ENCODE measurements at places on chromosomes 7 and 10.

DNA sequence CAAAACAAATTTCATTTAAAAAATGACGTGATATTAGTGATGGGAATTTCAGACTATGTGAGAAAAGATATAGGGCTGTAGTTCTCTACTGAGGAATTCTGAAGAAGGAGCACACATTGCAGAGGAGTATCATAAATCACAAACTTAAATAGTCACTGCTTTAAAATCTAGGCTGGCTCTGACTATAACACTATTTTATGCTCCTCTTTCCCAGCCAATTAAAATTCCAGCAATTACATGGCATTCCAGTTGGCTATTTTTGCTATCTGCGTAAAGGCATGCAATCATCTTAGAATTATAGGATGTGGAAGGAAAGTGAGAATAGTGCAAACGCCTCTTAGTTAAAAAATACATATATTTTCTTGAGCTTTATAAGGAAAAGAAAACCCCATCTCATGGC lies 123.1 kb downstream of the GNAI1 start:
- H3K27me3 ChIP-seq: no peaks in the 10 kb centered on the region
- no peaks in the 10 kb centered on the region for H3K4me1 ChIP-seq
- H3K27ac ChIP-seq: no peak overlapping the region
- no peak for DNase-seq
- H3K4me3 ChIP-seq: no peak overlapping the region

- no peaks in the 10 kb centered on the region for H3K27me3 ChIP-seq
- no peak overlapping the region for H3K4me3 ChIP-seq
- H3K27ac ChIP-seq: no peak overlapping the region
- peaks cover 27% of the 10 kb centered on the region for H3K4me1 ChIP-seq
- no peak for DNase-seq
- peaks cover 6% of the 10 kb centered on the region for H3K36me3 ChIP-seq
Observed at GRCh38 chr10:112393341-112393740, 19.4 kb downstream of the ACSL5 start.

- peak overlapping the region; percentile 96 for H3K27ac ChIP-seq
- peaks cover 54% of the 10 kb centered on the region for H3K4me1 ChIP-seq
- H3K36me3 ChIP-seq: no peaks in the 10 kb centered on the region
- H3K27me3 ChIP-seq: no peaks in the 10 kb centered on the region
Observed at GRCh38 chr10:7318836-7319235, 92.0 kb downstream of the SFMBT2 start.

DNA sequence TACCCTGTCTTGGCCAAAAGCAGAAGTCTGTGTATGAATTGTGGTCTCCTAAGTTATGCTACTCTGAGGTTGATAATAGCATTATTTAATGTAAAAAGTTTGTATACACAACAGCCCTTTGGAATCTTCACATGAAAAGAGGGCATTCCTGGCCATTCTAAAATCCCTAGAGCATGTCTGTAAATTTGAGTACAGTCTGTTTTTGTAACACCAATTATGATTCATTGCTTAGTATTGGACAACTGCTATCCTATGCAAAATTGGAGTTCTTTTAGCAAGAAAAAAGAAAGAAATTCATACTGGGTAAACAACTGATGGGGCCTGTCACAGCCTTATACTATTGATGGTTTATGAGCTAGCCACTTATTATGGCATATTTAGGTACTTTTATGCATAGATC lies 10.2 kb downstream of the CUTC start:
- H3K4me1 ChIP-seq: peaks cover 4% of the 10 kb centered on the region
- DNase-seq: no peak
- no peak overlapping the region for H3K4me3 ChIP-seq
- no peak overlapping the region for H3K27ac ChIP-seq

DNA sequence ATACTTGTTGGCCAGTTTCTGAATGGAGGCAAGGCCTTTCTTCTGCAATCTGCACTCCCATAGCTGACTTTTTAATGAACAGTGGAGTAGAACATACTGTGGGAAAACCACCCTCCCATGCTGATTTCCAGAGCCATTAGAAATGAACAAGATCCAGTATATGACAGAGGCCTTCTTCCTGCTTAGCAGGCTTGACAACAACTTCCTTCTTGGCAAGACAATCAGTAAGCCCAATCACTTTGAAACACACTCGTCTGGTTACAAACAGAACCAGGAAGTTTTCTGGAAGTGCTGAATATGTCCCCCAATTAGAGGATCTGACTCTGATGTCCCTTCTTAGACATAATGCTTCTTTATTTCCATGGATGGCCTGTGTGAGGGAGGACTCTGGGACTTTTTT lies 103.4 kb downstream of the SAMD9 start:
- no peaks in the 10 kb centered on the region for H3K36me3 ChIP-seq
- H3K4me3 ChIP-seq: no peak overlapping the region
- H3K27ac ChIP-seq: no peak overlapping the region
- H3K27me3 ChIP-seq: no peaks in the 10 kb centered on the region
- H3K4me1 ChIP-seq: peaks cover 7% of the 10 kb centered on the region
- DNase-seq: no peak

- no peaks in the 10 kb centered on the region for H3K4me1 ChIP-seq
- H3K4me3 ChIP-seq: no peak overlapping the region
- no peaks in the 10 kb centered on the region for H3K36me3 ChIP-seq
- H3K27ac ChIP-seq: no peak overlapping the region
Observed at GRCh38 chr7:146129296-146129695, 12.7 kb downstream of the CNTNAP2 start.

DNA sequence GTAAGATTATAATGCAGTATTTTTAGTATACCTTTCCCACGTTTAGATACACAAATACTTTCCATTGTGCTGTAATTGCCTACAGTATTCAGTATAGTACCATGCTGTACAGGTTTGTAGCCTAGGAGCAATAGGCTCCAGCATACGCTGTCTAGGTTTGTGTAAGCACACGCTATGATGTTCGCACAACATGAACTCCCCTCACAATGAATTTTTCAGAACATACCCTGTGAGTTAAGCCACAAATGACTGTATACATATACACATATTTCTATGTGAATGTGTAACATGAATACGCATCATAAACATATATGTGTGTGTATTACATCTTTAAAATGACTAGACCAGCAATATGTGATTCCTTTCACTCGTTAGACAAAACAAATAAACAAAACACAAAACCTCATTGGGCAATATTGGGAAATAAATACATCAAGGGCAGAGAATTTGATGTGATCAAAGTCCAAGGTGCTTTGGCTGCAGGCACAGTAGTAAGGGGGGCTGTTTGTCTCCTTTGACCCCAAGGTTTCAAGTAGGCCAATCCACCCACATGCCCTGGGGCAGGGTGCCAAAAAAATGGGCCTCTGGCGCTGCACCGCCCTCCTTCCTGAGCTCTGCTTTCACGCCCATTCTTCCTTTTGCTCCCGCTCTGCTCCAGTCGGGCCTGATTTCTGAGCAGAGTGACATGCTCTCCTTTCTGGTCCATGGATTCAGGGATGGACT lies 33.9 kb downstream of the CHN2 start:
- no peaks in the 10 kb centered on the region for H3K27me3 ChIP-seq
- no peaks in the 10 kb centered on the region for H3K4me1 ChIP-seq
- no peak overlapping the region for H3K27ac ChIP-seq
- no peak for DNase-seq

DNA sequence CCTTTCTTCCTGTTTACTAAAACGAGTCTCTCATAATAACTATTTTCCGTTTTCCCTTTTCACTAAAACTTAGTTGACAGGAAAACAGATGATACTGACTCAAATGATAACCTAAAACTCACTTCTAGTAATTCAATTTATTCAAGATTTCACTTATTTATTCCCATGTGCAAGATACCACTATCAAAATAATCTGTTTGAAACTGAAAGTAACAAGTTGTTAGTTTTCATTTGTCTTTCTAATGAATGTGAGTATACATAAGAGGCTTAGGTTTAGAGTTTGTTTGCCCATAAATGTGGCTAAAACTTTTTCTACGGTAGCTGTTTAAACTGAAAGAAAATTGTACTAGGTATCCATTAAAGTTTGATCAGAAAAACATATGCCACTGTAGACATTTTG lies 314.9 kb upstream of the STEAP1 start:
- H3K27ac ChIP-seq: no peak overlapping the region
- DNase-seq: no peak
- no peak overlapping the region for H3K4me3 ChIP-seq
- no peaks in the 10 kb centered on the region for H3K4me1 ChIP-seq
- no peaks in the 10 kb centered on the region for H3K36me3 ChIP-seq

GRCh38 chr7:101814991-101815825 lies 2.2 kb upstream of the CUX1 start:
- H3K27me3 ChIP-seq: no peaks in the 10 kb centered on the region
- H3K4me3 ChIP-seq: peak overlapping the region; percentile 92
- H3K36me3 ChIP-seq: no peaks in the 10 kb centered on the region
- DNase-seq: peak; percentile 76
- H3K27ac ChIP-seq: peak overlapping the region; percentile 47

DNA sequence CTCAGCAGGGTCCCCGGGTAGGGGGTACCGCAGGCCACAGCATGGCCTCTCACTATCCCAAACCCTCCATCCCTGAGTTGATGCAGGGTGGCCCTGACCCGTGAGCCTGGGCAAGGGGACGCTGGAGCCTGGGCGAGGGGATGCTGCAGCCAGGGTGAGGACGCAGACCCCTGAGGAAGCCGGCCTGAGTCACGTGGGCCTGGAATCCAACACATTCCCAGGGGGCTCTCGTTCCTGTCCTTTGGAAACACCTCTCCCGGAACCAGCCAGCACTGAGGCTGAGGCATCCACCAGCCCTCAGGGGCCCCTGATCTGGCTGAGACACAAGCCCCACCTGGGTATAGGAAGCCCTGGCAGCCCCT lies 61.5 kb upstream of the NKX6-2 start:
- H3K27ac ChIP-seq: no peak overlapping the region
- H3K36me3 ChIP-seq: peaks cover 7% of the 10 kb centered on the region
- H3K27me3 ChIP-seq: peaks cover 16% of the 10 kb centered on the region

- no peak overlapping the region for H3K4me3 ChIP-seq
- peaks cover 29% of the 10 kb centered on the region for H3K27me3 ChIP-seq
- no peaks in the 10 kb centered on the region for H3K4me1 ChIP-seq
Observed at GRCh38 chr10:14478604-14479003, 147.9 kb upstream of the FRMD4A start.

DNA sequence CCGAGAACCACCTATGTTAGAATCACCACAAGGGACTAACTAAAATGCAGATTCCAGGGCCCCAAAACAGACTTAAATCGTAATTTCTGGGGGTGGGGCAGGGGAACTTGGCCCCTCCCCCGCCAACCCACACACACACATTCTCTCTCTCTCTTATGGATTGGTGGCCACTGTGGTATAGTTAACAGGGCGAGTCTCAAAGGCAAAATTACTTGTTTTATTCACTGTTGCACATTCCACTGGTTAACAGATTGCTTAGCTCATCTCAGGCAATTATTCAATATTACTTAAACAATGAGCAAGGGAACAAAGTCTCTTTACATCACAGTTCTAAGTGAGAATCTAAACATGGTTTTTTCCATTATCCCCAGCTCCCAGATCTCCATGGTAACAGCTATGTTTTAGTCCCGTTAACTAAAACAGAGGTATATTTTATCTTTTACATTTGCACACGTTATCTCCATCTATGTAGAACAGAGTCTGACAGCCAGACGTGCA lies 38.5 kb downstream of the IGF2BP3 start:
- H3K4me3 ChIP-seq: no peak overlapping the region
- no peak overlapping the region for H3K27ac ChIP-seq
- H3K27me3 ChIP-seq: peaks cover 24% of the 10 kb centered on the region
- no peak for DNase-seq

DNA sequence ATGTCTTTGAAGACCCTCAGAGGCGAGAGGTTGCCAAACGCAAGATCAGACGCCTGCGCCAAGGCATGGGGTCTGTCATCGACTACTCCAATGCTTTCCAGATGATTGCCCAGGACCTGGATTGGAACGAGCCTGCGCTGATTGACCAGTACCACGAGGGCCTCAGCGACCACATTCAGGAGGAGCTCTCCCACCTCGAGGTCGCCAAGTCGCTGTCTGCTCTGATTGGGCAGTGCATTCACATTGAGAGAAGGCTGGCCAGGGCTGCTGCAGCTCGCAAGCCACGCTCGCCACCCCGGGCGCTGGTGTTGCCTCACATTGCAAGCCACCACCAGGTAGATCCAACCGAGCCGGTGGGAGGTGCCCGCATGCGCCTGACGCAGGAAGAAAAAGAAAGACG lies 8.1 kb upstream of the SGCE start:
- no peaks in the 10 kb centered on the region for H3K4me1 ChIP-seq
- no peaks in the 10 kb centered on the region for H3K36me3 ChIP-seq
- DNase-seq: no peak
- no peak overlapping the region for H3K27ac ChIP-seq

DNA sequence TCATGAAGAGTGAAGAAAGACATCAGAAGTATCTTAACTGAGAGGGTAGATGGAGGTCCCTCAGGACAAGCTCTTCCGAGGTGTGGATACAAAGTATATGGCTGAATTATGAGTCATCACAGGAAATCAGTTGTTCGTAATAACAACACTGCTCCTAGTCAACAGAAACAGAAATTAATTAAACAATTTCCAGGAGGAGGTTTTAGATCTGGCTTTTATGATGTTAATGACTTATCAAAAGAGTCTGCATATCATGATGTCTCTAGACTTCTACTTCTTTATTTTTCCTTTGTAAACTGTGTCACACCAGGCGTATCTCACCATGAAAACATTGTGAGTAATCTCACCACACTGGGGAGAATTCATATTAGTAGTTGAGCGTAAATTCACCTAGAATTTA lies 31.2 kb downstream of the OSBPL3 start:
- H3K4me1 ChIP-seq: peaks cover 42% of the 10 kb centered on the region
- H3K27me3 ChIP-seq: no peaks in the 10 kb centered on the region
- H3K27ac ChIP-seq: no peak overlapping the region
- H3K36me3 ChIP-seq: peaks cover 10% of the 10 kb centered on the region

- H3K4me1 ChIP-seq: peaks cover 6% of the 10 kb centered on the region
- no peak for DNase-seq
Observed at GRCh38 chr7:26385240-26385639, 93.6 kb downstream of the SNX10 start.

DNA sequence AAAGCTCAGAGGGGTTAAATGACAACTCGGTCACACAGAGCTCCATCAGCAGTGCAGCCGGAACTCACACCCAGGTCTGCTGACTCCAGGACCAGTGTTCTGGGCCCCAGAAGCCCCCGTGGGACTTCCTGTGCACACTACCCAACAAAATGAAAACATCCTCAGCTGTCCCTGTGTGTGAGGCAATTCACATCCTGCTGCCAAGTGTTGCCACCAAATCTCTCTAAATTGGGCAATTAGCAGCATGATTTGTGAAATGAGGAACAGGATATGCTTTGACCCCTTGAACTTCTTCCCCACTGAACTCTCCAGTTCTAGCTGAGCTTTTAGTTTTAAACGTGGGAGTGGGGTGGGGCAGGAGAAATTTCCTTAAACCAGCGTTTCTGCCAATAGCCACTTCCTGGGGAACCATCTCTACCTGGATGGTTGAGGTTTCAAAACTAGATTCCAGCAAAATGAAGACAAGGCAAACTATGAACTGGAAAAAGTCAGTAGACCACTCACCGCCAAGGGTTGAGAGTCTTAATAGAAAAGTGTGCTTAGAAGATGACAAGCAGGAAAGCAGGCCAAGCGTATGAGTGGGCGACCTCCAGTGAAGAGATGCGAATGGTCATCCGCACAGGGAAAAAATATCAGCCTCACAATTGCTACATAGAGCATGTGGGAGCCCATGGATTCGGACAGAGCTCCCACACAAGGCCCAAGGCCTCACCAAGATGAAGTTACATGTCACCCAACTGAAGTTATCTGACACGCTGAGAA lies 51.9 kb upstream of the CHST15 start:
- peaks cover 3% of the 10 kb centered on the region for H3K4me1 ChIP-seq
- DNase-seq: peak; percentile 36
- H3K27me3 ChIP-seq: no peaks in the 10 kb centered on the region

Measured in naive B cell (primary cell).